SK-N-SH (cell line): ENCODE measurements at places on chromosomes 3 and 15. TPM values are rescaled to one million over a fixed set of nuclear protein-coding genes. Genes with fewer than 3 reads are reported as not detected.

The SLC2A2 gene
- 0.59 and 0.63 TPM in 2 replicates for polyA plus RNA-seq

The NFKBIZ gene
- polyA plus RNA-seq: 59.9 and 70.9 TPM in 2 replicates

The CHCHD4 gene
- polyA plus RNA-seq: 15.4 and 17.3 TPM in 2 replicates

- DNase-seq: no peak
These were observed 278.9 kb downstream of the MECOM start for GRCh38 chr3:169384573-169384972.

GRCh38 chr3:33659856-33660434, 58.1 kb downstream of the CLASP2 start:
- DNase-seq: no peak

The ACSBG1 gene
- polyA plus RNA-seq: under 0.01 and 0.02 TPM in 2 replicates

DNA sequence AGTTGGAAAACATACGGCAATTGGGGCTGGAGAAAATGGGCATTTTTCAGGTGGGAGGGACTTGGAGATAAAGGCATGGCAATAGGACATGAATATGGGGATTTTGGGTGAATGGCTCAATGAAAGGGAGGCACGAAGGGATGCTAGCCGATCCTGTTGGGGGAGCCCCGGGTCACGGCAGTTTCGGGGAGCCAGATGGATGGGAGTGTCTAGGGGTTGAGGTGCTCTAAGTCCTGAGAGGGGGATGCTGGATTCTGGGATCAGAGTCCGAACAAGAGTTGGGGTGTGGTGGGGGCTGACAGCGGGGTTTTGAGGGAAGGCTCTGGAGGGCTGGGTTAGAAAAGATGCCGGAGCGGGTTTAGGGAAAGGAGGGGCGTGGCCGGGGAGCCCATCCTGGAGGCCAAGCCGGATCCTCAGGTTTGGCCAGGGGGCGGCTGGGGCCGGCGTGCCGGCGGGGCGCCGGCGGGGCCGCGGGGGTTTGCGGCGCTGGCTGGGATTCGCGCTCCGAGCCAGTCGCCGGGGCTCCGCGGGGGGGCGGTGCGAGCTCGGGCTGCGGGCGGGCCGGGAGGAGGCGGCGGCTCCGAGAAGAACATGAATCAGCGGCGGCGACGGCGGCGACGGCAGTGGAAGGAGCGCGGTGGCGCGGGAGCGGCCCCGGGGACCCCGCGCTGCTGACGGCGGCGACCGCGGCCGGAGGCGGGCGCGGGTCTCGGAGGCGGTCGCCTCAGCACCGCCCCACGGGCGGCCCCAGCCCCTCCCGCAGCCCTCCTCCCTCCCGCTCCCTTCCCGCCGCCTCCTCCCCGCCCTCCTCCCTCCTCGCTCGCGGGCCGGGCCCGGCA, at the start of gene TYRO3:
Gene TYRO3, plus strand, starts transcription at position 813 of the 839 bp plus-strand sequence. CDS start 46 bp downstream, outside the sequence.
- peak; percentile 93 for DNase-seq

The LHFPL4 gene
- polyA plus RNA-seq: 0.39 and 0.91 TPM in 2 replicates

The TSEN2 gene
- polyA plus RNA-seq: 13.0 and 18.6 TPM in 2 replicates
